ENCODE measurements at places on chromosomes 16 and 17.

- no peak for DNase-seq
Observed at GRCh38 chr17:17341452-17341851, 38.3 kb downstream of the NT5M start.

- peak; percentile 74 for DNase-seq
Observed at GRCh38 chr16:75471723-75472633, 7.5 kb upstream of the TMEM170A start.

GRCh38 chr17:76232342-76232741 is 8.0 kb downstream of the RNF157 start:
- no peak for DNase-seq

DNA sequence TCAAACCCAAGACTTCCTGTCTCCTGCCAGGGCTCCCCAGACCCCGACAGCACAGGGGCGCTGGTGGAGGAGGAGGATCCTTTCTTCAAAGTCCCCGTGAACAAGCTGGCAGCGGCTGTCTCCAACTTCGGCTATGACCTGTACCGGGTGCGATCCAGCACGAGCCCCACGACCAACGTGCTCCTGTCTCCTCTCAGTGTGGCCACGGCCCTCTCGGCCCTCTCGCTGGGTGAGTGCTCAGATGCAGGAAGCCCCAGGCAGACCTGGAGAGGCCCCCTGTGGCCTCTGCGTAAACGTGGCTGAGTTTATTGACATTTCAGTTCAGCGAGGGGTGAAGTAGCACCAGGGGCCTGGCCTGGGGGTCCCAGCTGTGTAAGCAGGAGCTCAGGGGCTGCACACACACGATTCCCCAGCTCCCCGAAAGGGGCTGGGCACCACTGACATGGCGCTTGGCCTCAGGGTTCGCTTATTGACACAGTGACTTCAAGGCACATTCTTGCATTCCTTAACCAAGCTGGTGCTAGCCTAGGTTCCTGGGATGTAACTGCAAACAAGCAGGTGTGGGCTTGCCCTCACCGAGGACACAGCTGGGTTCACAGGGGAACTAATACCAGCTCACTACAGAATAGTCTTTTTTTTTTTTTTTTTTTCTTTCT is 8.1 kb downstream of the SERPINF1 start:
- DNase-seq, result no peak

- no peak for DNase-seq
Observed at GRCh38 chr17:35084987-35085386, 21.5 kb upstream of the RFFL start.

All from putamen (tissue), 1 donor.